ENCODE measurements at places on chromosomes 4 and X. TPM values are rescaled to one million over a fixed set of nuclear protein-coding genes. Genes with fewer than 3 reads are reported as not detected.
A peak's percentile ranks its signal among the peaks of the same experiment; 100 is the strongest.

KLHL13 gene
- 9.7 TPM for total RNA-seq

MAGEB3 gene
- total RNA-seq, result not detected

MAML3 gene
- 14.1 TPM for total RNA-seq

GPRASP3 gene
- 4.2 TPM for total RNA-seq

GABRQ gene
- total RNA-seq, result not detected

KLF8 gene
- total RNA-seq, result 17.2 TPM

C1GALT1C1 gene
- 30.1 TPM for total RNA-seq

SERPINA7 gene
- not detected for total RNA-seq

DNA sequence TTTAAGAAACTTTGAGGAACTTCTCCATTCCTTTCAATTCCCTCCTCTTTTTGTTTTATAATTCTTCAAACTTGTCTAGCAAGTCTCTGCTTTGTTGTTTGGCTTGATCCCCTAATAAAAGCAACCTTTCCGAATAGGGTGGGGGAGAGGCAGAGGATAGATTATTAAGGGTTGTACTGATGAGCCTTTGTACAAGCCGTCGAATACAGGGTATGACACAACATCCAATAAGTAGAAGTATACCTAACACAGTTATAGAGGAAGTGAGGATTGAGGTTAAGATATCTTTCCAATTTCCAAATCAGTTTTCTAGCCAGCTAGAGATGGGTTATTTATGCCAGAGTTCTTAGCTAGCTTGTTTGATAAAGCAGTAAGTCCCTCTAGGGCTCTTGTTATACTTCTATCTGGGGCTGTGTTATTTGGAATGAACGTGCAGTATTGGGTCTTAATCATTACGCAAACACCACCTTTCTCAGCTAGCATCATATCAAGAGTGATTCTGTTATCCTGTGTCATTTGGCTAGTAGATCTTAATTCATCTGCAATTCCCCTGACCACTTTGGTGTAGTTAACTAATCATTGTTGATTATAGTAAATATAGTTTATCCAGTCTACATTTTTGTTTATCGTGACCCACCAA, 18.5 kb downstream of the METAP1 start:
- no peaks in the 10 kb centered on the region for H3K27me3 ChIP-seq
- no peaks in the 10 kb centered on the region for H3K36me3 ChIP-seq
- DNase-seq, result no peak
- H3K27ac ChIP-seq, result peak overlapping the region; percentile 88
- no peaks in the 10 kb centered on the region for H3K4me1 ChIP-seq

- H3K36me3 ChIP-seq, result no peaks in the 10 kb centered on the region
- peak overlapping the region; percentile 60 for H3K27ac ChIP-seq
These were observed 3.5 kb downstream of the RAB9B start for GRCh38 chrX:103828529-103828928.

DNA sequence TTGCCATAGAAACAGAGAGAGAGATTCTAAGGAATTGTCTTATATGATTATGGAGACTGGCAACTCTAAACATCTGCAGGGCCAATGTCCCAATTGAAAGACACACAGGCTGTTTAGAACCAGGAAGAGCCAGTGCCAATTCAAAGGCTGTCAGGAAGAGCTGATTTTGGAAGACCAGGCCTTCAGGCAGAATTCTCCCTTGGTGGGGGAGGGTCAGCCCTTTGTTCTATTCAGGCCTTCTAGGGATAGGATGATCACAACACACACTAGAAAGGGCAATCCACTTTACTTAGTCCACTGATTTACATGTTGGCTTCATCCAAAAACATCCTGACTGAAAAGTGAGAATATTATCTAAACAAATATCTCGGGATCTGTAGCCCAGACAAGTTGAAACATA, 15.2 kb downstream of the C4orf46 start:
- H3K27ac ChIP-seq, result no peak overlapping the region
- no peak overlapping the region for H3K4me3 ChIP-seq
- DNase-seq, result no peak
- no peaks in the 10 kb centered on the region for H3K36me3 ChIP-seq
- no peaks in the 10 kb centered on the region for H3K27me3 ChIP-seq

DNA sequence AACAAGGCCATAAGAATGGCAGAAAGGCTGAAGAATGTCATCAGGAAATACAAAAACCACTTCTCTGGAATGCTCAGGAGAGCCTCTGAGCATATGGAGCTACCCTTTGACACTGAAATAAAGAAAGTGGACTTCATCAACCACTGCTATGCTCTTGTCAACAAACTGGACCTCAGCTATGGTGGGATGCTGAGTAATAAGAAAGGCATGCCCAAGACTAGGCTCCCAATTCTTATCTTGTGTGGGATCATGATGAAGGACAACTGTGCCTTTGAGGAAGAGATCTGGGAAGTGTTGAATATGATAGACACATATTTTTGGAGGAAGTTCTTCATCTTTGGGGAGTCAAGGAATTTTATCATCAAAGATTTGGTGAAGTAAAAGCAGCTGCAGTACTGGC, 86.9 kb upstream of the MAGEB16 start:
- H3K36me3 ChIP-seq, result no peaks in the 10 kb centered on the region
- no peaks in the 10 kb centered on the region for H3K27me3 ChIP-seq
- no peaks in the 10 kb centered on the region for H3K4me1 ChIP-seq

DNA sequence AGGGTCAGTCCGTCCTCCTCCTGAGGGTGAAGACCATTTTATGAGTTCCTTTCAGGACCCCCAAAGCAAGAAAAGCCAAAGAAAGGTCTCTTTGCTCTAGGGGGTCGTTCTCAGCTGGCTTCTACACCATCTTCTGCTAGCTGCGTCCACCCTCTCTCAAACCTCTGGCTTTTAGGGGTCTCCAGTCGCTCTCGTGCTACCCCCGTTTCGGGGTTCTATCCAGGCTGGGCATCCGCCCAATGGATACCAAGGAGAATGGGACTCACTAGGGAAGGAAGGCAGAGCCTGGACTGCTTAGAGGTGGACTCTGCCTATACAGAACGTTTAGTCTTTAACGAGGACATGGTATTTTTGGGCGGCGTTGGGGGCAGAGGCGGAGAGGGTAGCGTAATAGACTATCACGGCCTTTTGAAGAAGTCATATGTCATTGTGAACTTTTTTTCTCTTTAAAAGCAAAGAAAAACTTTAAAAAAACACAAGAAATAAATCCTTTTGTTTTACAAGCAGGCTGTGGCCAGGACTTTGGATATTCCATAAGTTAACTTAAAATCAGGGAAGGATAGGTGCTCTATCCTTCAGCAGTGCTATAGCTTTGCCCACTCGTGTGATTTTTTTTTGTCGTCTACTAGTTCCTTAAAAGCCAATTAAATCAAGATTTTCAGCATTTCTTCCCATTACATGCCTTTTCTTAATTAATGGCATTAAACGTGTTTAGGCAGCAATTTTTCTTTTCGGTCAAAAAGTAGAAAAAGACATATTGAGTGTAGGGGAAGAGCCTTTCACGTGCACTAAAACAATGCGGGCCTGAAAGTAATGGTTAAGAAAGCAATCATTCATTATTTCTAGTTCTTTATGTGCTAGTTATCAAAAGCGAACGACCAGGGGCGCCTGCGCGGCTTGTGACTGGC, 7.2 kb upstream of the PITX2 start:
- H3K27me3 ChIP-seq, result peaks cover 29% of the 10 kb centered on the region
- H3K4me3 ChIP-seq, result no peak overlapping the region
- H3K27ac ChIP-seq, result no peak overlapping the region

DNA sequence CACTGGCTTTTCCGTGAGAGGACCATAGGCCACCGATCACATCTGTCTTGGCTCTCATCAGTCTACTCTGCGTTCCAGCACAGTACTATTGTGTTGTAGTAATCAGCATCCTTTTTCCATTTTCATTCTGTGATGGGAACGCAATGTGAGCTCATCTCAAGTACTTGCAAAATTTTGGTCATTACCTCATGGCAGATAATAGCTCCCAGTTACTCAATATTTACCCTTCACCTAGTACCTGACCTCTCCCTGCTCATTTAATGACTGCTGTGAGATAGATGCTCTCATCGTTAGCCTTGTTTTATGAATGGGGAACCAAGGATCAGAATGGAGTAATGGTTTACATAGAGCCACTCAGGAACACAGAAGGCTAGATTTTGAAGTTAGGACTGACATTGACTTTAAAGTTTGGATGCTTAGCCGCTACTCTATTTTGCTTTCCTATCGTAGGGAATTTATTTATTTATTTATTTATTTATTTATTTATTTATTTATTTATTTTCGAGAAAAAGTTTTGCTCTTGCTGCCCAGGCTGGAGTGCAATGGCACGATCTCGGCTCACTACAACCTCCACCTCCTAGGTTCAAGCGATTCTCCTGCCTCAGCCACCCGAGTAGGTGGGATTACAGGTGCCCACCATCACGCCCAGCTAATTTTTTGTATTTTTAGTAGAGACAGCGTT, 6.5 kb upstream of the GPR101 start:
- H3K36me3 ChIP-seq, result no peaks in the 10 kb centered on the region
- DNase-seq, result no peak
- no peak overlapping the region for H3K4me3 ChIP-seq
- H3K27me3 ChIP-seq, result no peaks in the 10 kb centered on the region
- no peak overlapping the region for H3K27ac ChIP-seq
- H3K4me1 ChIP-seq, result no peaks in the 10 kb centered on the region

GRCh38 chr4:1582227-1582626, 101.9 kb downstream of the FAM53A start:
- no peaks in the 10 kb centered on the region for H3K36me3 ChIP-seq
- no peaks in the 10 kb centered on the region for H3K27me3 ChIP-seq
- H3K4me3 ChIP-seq, result no peak overlapping the region
- no peak overlapping the region for H3K27ac ChIP-seq
- DNase-seq, result no peak

DNA sequence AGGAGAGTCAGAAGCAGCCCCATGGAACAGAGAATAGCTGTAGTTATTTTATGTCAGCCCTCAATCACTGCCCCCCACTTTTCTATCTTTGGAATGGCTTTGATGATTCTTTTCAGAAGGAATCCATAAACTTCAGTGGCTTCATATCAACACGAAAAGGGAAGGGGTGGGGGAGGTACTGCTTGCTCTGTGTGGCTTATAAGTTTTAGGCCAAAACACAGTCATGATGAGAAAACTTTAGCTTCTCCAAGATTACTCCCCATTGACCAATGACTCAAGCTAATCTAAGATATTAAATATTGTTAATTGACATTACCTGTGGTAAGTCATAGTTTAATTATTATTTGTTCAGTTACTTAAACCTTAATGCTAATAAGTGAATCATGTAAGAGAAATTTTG, 669.6 kb upstream of the FAM241A start:
- no peak overlapping the region for H3K4me3 ChIP-seq
- no peak overlapping the region for H3K27ac ChIP-seq
- no peaks in the 10 kb centered on the region for H3K36me3 ChIP-seq
- H3K4me1 ChIP-seq, result no peaks in the 10 kb centered on the region
- no peak for DNase-seq

GRCh38 chr4:103424853-103425252, 226.7 kb upstream of the CENPE start:
- H3K4me1 ChIP-seq, result no peaks in the 10 kb centered on the region
- H3K27me3 ChIP-seq, result no peaks in the 10 kb centered on the region
- H3K36me3 ChIP-seq, result no peaks in the 10 kb centered on the region
- H3K27ac ChIP-seq, result no peak overlapping the region

- no peak for DNase-seq
- no peak overlapping the region for H3K4me3 ChIP-seq
- no peaks in the 10 kb centered on the region for H3K27me3 ChIP-seq
- H3K27ac ChIP-seq, result no peak overlapping the region
These were observed 63.2 kb upstream of the TNIP3 start for GRCh38 chr4:121227341-121227792.

- no peaks in the 10 kb centered on the region for H3K36me3 ChIP-seq
- H3K27ac ChIP-seq, result peak overlapping the region; percentile 31
- no peak for DNase-seq
These were observed 583.7 kb downstream of the TRIML1 start for GRCh38 chr4:188722911-188723310.

DNA sequence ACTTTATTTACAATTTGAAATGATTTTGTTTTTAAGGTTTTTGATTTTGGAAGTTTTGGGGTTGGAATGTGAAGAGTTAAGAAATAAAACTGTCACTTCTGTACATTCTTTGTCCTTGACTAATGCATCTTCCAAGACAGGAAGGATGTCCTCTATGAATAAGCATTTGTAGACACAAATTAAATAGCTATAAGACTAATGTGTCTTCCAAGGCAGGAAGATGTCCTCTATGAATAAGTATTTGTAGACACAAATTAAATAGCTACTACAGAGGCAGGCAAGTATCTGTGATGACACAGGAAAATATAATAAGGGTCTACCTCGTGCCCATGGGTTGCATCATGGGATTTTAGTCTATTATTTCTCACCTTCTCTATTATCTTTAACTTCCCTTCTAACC, 14.5 kb downstream of the PRSS48 start:
- no peak for DNase-seq
- H3K4me3 ChIP-seq, result no peak overlapping the region
- peaks cover 4% of the 10 kb centered on the region for H3K36me3 ChIP-seq

DNA sequence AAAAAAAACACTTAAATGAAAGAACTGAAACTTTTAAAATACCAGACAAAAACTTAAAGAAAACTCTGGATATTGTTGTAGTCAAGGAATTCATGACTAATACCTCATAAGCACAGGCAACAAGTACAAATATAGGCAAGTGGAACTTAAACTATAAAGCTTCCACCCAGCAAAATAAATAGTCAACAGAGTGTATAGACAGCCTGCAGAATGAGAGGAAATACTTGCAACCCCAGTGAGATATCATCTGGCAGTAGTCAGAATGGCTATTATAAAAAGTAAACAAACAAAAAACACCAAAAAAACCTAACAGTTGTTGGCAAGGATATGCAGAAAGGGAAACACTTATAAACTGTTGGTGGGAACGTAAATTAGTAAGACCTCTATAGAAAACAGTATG, 9.6 kb upstream of the RPS6KA6 start:
- no peaks in the 10 kb centered on the region for H3K27me3 ChIP-seq
- no peaks in the 10 kb centered on the region for H3K36me3 ChIP-seq
- DNase-seq, result no peak
- H3K27ac ChIP-seq, result no peak overlapping the region
- H3K4me3 ChIP-seq, result no peak overlapping the region

- no peak overlapping the region for H3K27ac ChIP-seq
- H3K4me1 ChIP-seq, result no peaks in the 10 kb centered on the region
- no peak for DNase-seq
These were observed 345.7 kb downstream of the ARHGAP10 start for GRCh38 chr4:148077581-148077980.

DNA sequence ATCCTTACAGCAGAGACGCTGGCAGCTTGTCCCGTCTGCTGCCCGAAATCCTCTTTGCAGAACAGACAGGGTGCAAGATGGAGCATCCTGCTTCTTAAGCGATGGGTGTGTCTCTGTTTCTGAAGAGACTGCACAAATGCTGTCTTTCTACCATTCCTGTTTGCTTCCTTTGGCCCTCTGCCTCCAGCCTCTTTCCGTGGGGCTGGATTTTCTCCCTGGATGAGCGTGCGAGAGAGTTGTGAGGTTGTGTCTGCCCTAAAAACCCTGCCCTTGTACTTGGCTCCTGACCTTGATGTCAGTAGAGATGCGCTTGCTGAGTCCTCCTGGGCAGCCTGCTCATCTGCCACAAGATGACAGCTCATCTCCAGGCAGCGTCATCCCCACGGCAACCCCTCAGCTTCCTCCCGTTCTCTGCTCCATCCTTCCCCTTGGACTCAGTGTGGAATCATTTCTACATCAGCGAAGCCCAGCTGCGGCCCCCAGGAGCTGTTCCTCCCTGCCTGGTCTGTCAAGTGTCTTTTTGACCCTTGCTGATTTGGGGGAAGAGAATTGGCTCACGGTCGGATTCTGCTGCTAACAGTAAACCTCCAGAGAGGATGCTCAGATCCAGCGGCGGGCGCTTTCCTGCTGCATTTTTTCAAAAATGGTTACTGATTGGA, 246.2 kb downstream of the ASMT start:
- no peak for DNase-seq
- H3K27ac ChIP-seq, result no peak overlapping the region
- no peaks in the 10 kb centered on the region for H3K27me3 ChIP-seq
- H3K4me3 ChIP-seq, result no peak overlapping the region
